Activated T-cell treated with anti-CD3 and anti-CD28 coated beads, Interleukin-2, amount 50 U/mL, for 72 hours (primary cell): ENCODE measurements at places on chromosomes 11 and 22.

DNA sequence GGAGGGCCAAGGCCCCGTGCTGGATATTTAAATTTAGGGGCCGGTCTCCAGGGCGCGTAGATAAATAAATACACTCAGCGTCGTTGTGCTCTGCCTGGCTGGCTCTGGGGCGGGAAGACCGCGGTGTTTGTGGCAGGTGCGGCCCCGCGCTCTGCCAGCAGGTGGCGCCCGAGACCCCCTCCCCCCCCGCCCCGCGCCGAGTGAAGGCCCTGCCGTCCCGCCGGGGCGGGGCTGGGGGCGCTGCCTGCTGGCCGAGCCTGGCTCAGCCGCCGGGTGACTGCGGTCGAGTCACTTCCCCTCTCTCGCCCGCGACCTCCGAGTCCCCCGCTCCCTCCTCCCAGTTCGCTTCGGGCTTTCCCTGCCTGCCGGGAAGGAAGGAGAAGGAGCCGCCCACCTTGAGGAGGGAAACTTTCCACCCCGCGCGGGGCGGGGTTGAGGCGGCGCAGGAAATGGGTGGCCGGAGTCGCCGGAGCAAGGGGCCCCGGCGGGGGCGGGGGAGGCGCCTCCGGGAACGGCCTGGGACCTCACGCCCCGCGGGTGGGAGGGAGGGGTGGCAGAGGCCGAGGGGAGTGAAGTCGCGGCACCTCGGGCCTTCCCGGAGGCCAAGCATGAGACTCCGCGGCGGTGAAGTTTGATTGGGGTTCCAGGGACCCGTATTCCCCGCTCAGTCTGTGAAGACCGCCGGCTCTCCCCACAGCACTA, 1.6 kb upstream of the EHBP1L1 start:
- DNase-seq: peak; percentile 92

- DNase-seq: no peak
Measured at GRCh38 chr11:28849053-28849452, 740.9 kb downstream of the METTL15 start.

DNA sequence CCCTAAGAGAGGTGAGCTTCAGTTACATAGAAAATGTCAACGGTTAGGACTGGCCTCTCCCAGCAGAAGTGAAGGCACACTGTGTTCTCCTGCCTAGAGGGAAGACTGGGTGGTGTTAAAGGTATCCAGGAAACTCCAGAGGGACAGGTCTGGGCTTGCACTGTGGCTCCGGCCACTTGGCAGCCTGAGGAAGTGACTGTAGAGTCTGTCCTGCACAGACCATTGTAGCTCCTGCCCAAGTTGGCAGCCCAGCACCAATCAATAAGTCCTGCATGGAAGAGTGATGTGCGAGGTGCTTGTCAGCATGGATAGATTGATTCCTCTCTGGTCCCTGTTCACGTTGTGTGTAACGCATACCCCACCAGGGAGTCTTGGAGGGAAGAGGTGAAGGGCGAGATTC, 284.8 kb downstream of the TENM4 start:
- DNase-seq: no peak

DNA sequence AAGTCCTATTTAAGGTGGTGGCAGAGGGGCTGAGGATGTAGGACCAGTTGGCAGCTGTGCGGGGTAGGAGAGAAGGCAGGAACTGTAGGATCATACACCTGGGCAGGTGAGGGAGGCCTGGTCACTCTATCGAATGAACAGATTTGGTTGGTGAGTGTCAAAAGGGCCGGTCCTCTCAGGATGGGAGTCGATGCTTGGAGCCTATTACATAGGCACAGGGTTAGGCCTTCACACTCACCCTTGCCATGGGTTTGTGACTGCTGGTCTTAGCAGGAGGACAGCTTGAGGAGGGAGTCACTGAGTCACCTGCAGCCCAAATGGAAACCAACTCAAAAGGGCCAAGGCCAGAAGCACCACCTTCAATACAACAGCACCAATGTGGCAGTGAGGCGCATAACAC, 80.2 kb upstream of the NARS2 start:
- DNase-seq: no peak

- DNase-seq: no peak
Measured at GRCh38 chr11:80009081-80009480, 568.3 kb upstream of the TENM4 start.

- DNase-seq: no peak
Measured at GRCh38 chr11:24496736-24497725, at the start of gene LUZP2. TSS of gene LUZP2 (plus strand) at chr11:24497053.

- peak; percentile 45 for DNase-seq
Measured at GRCh38 chr11:113446112-113446511, 29.1 kb downstream of the DRD2 start.

- no peak for DNase-seq
Measured at GRCh38 chr11:13329670-13330356, 52.2 kb downstream of the BMAL1 start.

DNA sequence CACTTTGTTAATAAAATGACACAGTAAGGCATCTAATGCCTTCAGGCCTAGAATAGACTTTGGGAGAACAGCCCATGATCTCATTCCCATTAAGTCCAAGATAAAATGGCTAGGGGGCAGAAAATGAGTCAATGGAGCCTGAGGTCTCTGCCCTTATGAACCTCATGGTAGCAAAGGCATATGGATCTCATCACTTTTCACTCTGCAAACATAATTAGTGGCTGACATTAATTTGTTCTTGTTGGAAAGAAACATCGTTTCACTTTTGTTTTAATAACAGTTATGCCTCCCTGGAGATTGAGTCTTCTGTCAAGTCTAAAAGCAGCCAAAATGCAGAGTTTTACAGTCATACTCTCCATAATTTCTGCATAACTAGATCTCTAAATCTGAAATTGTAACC, 111.8 kb upstream of the API5 start:
- no peak for DNase-seq

DNA sequence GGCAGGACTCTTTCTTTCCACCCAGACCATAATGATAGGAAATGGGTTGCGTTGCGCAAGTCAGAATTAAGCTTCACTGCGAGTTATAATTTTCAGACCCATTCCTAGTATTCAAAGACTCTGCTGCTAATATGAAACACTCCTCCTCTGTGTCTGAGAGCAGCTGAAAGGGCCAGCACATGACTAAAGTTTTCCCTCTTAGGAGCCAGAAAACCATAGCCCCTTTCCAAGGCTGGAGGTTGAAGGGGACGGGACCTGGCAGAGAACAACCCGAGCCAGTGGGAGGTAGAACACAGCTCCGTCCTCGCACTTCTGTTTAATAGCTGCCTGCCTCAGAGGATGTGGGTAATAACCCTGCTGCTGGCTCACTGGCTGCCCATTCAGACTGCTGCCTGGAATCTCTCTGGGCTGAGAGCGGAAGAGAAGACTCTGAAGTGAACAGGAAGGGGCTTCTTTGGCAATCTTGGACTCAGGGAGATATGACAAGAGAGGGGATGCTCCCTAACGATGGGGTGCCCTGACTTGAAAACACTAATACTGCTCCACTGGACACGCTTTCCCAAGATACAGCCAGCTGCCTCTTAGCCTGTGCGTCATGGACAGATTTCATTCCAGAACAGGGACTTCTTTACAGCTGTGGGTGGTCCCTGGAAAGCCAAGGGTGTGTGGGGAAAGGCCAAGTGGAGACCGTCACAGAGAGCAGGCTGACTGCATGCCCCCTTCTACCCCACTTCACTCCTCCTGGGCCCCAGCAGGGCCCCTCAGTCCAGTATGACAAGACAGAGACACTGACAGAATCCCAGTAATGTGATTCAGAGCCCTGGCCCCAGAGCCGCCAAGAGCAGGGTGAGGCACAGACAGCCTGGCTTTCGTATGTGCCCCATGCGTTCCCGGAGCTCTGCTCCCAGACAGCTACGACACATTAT, 156.9 kb downstream of the FEZ1 start:
- DNase-seq: no peak

DNA sequence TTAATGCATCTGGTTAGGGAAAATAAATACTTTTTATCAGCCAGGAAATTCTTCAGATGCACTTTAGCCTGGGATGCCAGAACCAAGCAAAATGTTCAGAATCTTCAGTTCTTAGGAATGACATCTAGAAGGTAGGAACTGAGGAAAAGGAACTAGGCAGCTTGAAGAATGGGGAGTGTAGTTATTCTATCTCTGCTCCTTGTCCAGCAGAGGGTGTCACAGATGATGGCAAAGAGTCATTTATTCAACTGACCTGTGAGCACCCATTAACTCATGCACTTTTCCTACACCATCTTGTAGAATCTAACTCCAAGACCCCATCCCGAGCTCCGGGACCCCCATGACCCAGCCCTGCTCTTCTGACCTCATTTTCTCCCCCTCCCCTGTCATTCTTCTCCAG, 122.1 kb upstream of the ISX start:
- no peak for DNase-seq

DNA sequence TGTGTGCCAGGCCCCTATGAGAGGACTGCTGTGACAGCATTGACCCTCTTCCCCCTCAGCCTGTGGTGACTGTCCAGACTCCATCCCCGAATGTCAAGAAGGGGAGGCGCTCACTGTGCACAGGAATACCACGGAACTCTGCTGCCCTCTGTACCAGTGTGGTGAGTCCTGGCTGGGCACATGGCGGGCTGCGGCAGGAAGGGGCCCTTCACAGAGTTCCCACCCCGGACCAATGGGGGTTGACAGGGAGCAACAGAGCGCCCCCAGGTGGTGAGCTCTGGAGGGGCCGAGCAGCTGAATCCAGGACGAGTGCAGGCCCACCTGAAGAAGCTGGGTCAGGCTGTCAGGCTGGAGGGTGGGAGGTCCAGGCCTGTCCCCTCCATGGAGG, 83.8 kb upstream of the MYOD1 start:
- no peak for DNase-seq

- no peak for DNase-seq
Measured at GRCh38 chr11:119121811-119122124, 388 bp downstream of the HINFP start.

- DNase-seq: no peak
Measured at GRCh38 chr11:64436000-64436399, 77.0 kb downstream of the RPS6KA4 start.

GRCh38 chr11:131644204-131644795, 273.9 kb downstream of the NTM start:
- no peak for DNase-seq

DNA sequence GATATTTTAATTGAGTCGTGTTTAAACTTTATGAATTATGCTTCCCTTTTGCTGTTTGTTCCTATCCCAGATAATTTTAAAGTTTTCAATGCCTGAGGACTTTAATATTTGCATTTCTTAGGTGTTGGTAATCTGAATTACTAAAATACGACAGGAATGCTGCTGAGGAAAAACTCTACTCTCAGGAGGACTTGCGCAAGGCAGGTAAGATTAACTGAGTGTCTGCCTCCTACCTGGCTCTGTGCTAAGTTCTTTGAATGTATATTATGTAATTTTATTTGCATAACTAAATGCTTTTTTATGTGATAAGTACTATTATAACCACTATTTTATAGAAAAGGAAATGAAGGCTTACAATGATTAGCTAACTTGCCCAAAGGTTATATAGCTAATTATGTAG, 2.7 kb upstream of the KCNA4 start:
- no peak for DNase-seq

DNA sequence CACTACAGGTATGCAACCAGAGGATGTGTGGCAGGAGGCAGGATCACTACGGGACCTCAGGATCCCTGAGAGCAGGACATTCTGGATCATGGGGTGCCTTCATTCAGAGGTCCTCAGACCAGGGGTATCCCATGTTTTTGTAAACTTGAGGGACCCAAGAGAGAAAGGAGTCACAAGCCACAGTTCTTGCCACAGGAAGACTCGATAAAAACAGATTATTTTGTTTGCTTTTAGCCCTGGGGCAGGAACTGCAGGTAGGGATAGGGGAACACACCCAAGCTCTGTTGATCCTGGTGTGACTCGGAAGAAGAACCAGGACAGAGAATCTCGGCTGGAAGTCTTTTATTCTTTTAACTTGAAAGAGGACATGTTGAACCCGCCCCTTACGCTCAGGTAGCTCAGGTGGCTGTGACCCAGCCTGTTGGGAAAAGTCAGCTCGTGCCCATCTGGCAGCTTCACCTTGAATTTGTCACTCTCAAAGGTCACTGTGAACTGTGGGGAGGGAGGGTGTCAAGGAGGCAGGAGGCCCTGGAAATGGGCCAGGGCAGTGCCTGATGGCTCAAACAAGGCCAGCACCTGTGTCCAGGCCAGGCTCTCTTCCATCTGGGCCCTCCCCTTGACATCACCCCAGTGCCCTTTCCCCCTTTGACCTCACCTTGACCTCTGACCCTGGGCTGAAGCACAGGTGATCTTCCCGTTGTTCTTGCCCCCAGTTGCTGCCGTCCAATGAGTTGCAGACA, 9.8 kb downstream of the LGALS2 start:
- no peak for DNase-seq

GRCh38 chr11:2735053-2735589, 35.3 kb upstream of the KCNQ1OT1 start:
- no peak for DNase-seq

- no peak for DNase-seq
Measured at GRCh38 chr22:19819208-19819910, 35.3 kb downstream of the GNB1L start.

DNA sequence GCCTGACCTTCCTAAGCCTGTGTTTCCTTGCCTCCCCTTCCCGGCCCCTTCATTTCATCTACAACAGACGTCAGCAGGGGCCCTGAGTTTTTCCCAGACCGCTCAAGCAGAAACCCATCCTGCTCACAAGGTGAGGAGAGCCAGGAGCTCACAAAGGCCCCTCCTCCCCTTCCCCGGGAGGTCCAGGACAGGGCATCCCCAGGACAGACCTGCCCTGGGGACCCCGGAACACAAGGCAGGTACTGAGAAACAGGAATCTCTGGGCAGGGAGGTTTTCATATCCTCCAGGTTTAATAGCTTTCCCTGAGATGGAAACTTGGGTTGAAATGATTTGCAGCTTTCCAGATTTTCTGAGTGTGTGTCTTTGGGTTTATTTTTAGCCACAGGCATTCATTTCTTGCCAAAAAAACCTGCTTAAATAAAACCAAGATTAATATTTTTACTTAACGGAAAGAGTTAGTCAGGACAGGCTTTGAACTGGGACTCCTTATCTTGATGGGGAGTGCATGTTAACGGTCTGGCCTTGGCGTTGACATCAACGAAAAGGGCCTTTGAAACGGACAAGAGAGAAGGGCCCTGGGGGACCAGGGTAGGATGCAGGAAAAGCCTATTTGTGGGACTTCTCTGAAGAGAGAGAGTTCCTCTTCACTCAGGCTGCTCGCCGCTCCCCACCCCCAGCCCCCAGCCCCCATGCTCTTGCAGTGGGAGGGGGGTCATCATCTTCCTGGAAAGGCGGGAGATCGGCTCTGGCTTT, 38.5 kb downstream of the TIMP3 start:
- DNase-seq: no peak

GRCh38 chr22:48332438-48333322, 1495.0 kb downstream of the BRD1 start:
- no peak for DNase-seq

DNA sequence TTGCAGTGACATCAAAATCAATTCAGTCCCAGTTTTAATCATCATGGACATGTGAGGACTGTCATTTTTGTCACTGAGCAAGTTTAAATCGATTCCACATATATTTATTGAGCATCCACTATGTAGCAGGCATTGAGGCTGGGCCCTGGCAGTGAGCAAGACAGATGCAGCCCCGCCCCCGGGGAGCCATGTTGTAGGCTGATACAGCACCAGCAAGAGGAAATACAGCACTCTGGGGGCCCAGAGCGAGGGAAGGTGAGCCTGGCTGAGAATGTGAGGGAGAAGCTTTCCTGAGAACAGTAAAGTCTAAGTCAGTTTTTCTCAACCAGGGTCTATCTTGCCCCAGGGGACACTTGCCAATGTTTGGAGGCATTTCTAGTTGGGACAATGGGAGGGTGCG, 108.6 kb upstream of the ASPHD2 start:
- no peak for DNase-seq
